ENCODE measurements at places on chromosomes 3 and 15. TPM values are rescaled to one million over a fixed set of nuclear protein-coding genes. Genes with fewer than 3 reads are reported as not detected.

Gene PLCB2
- total RNA-seq = 6.9 TPM

DNA sequence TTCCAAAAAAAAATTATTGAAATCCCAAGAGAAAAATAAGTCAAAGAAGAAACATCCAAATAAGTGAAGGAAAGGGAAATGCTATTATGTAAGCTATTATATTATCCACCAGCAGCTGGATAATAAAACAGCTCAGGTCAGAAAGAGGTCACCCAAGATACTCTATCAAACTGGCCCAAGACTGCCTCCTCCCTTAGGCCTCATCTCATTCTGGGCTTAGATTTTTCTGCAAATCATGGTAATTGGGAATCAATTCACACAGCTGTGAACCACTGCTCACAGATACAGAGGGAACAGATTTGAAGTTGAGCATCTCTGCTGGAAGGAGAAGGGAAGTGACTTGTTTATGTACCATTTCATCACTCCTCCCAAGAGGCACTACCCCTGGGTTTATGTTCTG is 294.6 kb upstream of the DPPA4 start:
- no peaks in the 10 kb centered on the region for H3K4me1 ChIP-seq
- no peak for DNase-seq
- no peak overlapping the region for H3K27ac ChIP-seq
- H3K27me3 ChIP-seq = no peaks in the 10 kb centered on the region

Gene IGSF10
- total RNA-seq = 1.7 TPM

DNA sequence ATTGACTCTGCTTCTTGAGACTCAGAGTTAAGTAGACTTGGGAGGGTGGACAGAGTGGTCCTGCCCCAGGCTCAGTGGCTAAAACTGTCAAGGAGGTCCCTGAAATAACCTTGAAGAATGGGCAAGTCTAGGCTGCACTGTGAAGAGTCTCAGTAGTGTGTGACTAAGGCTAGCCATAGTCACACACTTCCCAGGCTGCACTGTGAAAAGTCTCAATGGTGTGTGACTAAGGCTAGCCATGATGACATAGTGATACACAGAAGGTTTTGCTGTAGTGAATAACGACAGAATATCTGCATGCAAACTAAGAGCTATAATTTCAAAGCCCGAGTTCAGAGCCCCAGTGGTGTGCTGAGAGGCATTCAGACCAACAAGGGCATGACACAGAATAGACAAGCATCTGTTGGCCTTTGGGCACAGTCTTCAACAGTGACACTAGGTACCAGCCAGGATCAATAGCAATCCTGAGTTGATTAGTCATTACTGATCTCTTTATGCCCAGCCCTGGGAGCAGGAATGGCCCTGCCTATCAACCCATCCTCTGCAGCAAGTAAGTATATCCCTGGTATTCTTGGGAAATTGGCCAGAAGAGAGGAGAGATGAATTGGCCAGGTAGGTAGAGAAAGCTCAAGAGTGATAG is 72.4 kb upstream of the BBX start:
- H3K4me1 ChIP-seq = no peaks in the 10 kb centered on the region
- no peaks in the 10 kb centered on the region for H3K36me3 ChIP-seq
- no peaks in the 10 kb centered on the region for H3K27me3 ChIP-seq
- H3K27ac ChIP-seq = no peak overlapping the region

DNA sequence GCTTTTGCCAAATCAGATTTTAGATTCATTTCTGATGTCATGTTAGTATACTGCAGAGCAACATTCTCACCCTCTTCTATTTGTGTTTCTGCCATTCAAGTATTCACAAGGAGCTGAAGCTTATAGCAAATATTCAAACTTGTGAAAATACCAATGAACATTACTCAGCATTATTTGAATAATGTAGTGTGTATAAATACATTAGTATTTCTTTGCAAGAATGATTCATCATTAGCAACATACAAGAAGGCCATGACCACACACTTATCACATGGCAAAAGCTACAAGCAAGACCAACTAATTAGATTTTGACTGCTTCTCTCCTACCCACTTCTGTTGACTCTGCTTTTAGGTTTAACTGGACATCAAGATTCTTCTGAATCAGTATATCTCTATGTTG is 124.9 kb downstream of the IGSF11 start:
- H3K27ac ChIP-seq = no peak overlapping the region
- no peak overlapping the region for H3K4me3 ChIP-seq
- no peak for DNase-seq
- no peaks in the 10 kb centered on the region for H3K36me3 ChIP-seq
- no peaks in the 10 kb centered on the region for H3K27me3 ChIP-seq

All from ascending aorta (tissue), 2 donors.